ENCODE measurements at places on chromosomes 3 and 15.

GRCh38 chr15:28994831-28995596 lies 109.2 kb downstream of the APBA2 start:
- no peak for DNase-seq

DNA sequence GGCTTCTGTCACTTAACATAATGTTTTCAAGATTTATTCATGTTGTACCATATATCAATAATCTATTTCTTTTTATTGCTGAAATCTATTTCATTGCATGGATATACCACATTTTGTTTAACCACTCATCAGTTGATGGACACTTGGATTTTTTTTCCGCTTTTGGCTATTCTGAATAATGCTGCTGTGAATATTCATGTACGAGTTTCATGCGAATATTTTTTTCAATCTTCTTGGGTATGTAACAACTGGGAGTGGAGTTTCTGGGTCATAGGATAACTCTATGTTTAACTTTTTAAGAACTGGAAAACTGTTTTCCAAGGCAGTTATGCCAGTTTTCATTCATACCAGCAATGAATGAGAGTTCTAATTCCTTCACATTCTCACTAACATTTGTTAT lies 21.7 kb upstream of the GPR160 start:
- DNase-seq: no peak

DNA sequence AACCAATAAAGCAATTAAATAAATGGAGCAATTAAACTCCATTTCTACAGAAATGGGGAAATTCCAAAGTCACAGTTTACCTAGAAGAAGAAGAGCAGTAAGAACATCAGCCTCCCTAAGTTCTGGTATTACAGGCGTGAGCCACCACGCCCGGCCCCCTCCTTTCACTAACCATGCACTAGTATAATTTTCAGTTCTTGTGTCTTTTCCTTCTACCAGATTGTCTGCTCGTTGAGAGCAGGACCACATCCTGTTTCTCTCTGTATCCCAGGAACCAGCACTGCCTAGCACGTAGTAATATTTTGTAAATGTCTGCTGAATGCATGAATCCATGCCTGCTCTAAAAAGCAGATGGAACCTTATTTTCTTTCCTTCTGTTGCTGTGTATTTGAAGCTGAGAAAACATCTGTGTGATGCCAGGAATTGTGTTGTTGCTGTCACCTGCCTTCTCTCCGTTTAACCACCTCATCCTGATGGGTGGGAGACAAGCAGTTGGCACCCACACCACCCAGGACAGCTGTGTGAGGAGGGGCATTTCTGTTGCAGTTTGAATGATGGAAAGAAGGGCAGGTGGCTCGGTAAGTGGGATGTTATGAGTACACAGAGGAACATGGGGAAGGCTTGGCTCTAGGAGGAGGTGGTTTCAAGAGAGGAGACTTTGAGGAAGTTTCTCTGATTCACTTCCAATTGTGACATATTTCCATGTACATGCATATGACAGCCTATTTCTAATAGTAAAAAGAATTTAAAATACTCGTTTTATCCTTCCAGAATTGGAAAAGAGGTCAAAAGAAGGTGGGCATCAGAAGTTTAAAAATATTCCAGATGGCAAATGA lies 30.1 kb downstream of the PXYLP1 start:
- no peak for DNase-seq

DNA sequence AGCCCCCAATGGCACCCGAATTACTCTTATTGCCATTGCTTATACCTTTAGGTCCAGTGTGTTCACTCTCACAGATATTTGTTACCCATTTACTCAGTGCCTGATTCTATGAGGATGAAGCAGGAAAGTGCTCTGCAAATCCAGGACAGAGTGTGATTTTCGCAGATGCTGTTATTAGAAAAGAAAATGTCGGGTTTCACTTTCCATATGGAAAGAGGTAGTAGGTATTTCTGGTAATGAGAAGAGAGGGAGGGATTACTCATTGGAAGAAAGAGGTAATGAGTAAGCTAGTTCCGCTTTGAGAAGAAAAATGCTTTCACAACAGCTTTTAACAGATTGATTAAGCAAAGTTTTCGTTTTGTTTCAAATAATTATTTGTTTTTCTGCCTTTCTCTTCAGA lies 336.3 kb upstream of the CFAP20DC start:
- DNase-seq: no peak

- no peak for DNase-seq
Observed at GRCh38 chr15:62445244-62445643, 280.2 kb upstream of the C2CD4B start.

DNA sequence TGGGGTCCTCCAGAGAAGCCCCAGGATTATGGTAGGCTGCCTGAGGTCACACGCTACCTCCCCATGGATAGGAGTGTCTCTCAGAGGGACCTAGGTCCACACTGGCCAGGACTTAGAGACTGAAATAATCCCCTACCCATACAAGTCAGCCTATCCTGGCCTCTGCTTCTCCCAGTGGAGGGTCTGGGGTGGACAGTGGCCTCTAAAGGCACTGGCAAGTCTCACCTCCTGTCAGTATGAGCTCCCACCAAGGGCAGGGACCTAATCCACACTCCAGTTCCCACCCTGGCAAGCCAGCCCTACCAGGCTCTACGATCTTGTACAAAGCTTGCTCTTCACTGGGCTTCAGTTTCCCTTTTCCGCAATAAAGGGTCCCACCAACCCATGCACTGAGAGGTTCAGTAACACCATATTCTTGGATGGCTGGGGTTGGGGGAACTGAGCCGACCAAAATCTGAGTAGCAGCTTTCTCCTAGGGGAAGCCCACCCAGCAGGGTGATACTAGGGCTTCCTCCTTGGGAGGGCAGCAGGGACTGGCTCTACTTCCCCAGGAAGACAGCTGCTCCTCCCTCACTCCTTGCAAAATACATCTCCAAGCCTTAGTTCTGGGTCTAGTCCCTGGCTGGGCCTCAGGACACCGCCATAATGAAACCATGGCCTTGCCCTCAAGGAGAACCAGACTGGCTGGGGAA lies 2.4 kb downstream of the CISH start:
- DNase-seq: no peak

DNA sequence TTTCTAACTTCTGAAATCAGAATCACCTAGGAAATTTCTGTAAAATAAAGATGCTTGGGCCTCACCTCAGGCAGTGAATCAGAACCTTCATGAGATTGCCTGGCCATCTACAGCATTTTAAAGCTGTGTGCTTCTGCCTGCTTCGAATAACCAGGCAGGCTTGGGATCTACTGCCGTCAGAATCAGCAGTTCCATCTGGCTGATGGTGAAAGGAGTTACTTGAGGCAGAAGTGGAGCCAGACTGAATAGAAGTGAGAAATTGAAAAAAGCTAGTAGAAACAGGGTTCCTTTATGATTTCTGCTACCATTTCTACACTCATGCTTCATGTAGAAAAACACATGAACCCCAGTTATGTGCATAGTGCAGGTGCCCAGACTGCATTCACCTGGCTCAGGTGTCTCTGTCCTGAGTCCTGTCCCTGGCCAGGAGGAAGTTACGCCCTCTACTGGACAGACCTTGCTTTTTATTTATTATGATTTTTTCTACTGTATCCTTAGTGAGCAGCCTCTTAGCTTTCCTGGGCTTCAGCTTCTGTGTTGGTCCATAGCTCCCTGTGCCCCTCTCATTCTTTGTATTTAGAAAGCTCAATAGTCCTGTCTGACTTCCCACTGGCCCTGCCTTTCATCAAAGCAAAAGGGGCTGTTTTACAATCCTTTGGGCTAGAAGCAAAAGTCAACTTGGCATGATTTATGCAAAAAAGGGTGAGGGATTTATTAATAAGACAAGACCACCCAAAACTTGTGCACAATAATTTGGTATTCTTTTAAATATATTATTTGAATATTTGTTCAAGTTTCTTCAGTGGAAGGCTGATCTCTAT lies 200.8 kb upstream of the GOLGA6L4 start:
- no peak for DNase-seq

All from fibroblast of skin of abdomen (primary cell).